Stimulated activated CD8-positive, alpha-beta memory T cell treated with anti-CD3 and anti-CD28 coated beads, Interleukin-15, amount 100 ng/mL, for 1 hour (primary cell): ENCODE measurements at places on chromosomes 16 and 17.

DNA sequence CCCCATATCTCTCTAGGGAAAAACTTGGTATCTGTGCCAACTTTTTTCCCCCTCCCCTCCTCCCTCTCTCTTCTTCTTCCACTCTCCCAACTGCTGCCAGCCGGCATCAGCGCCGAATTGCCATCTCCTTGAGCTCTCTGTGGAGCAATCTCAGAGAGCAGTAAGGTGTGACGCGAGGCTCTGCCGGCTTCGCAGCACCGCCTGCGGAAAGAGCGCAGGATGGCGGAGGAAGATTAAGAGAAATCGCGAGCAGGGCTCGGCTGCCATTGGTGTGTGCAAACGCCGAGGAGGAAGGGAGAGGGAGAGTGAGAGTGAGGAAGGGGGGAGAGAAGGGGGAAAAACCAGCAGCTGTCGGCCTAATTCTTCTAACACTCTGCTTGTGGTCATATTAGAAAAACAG lies 44.2 kb downstream of the NEUROD2 start:
- no peak for DNase-seq

DNA sequence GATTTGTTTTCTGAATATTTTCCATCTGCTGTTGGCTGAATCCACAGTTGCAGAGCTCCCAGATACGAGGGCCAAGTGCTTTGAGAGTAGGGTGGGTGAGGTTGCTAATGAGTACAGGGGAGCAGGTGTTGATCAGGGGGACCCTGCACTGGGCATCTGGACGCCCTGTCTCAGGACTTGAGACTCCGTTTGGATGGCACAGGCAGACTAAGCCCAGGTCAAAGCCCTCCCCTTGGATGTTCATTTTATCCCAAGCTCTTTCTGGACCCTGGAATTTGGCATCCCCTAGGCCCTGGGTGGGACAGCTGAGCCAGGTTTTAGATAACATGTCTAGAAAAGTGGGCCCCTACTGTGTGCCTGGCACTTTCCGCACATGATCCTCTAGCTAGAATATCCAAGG lies 12.1 kb downstream of the USP6 start:
- no peak for DNase-seq

DNA sequence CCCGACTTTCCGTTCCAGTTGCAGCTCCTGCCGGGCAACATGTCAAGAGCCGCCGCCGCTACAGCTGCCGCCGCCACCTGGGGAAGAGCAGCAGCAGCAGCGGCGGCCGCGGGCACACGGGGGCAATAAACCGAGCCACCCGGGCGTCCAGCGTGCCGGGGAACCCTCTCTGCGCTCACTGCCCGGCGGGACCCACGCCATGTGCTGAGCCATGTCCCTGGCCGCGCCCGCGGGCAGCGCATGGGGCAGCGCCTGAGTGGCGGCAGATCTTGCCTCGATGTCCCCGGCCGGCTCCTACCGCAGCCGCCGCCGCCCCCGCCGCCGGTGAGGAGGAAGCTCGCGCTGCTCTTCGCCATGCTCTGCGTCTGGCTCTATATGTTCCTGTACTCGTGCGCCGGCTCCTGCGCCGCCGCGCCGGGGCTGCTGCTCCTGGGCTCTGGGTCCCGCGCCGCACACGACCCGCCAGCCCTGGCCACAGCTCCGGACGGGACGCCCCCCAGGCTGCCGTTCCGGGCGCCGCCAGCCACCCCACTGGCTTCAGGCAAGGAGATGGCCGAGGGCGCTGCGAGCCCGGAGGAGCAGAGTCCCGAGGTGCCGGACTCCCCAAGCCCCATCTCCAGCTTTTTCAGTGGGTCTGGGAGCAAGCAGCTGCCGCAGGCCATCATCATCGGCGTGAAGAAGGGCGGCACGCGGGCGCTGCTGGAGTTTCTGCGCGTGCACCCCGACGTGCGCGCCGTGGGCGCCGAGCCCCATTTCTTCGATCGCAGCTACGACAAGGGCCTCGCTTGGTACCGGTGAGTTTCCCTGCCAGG lies 604 bp downstream of the HS3ST3B1 start:
- no peak for DNase-seq

- DNase-seq = no peak
These were observed 7.3 kb downstream of the CSF3 start for GRCh38 chr17:40022497-40022896.

DNA sequence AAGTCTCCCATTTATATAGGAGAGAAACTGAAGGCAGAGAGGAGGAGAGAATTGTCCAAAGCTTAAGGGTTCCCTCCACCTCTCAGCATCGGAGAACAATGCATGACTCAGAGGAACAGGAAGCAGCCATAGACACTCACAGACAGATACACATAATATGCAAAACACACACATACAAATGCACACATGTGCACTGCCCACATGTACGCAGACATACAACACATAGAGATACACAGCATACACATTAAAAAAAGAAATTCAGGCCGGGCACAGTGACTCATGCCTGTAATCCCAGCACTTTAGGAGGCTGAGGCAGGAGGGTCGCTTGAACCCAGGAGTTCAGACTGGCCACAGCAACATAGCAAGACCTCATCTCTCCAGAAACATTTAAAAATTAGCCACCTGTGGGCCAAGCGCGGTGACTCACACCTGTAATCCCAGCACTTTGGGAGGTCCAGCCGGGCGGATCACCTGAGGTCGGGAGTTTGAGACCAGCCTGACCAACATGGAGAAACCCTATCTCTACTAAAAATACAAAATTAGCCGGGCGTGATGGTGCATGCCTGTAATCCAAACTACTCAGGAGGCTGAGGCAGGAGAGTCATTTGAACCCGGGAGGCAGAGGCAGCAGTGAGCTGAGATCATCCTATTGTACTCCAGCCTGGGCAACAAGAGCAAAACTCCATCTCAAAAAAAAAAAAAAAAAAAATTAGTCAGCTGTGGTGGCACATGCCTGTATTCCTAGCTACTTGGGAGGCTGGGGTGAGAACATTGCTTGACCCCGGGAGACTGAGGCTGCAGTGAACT lies 11.3 kb downstream of the ERAL1 start:
- DNase-seq = no peak

- no peak for DNase-seq
These were observed 8.3 kb downstream of the CARD14 start for GRCh38 chr17:80177986-80178595.

DNA sequence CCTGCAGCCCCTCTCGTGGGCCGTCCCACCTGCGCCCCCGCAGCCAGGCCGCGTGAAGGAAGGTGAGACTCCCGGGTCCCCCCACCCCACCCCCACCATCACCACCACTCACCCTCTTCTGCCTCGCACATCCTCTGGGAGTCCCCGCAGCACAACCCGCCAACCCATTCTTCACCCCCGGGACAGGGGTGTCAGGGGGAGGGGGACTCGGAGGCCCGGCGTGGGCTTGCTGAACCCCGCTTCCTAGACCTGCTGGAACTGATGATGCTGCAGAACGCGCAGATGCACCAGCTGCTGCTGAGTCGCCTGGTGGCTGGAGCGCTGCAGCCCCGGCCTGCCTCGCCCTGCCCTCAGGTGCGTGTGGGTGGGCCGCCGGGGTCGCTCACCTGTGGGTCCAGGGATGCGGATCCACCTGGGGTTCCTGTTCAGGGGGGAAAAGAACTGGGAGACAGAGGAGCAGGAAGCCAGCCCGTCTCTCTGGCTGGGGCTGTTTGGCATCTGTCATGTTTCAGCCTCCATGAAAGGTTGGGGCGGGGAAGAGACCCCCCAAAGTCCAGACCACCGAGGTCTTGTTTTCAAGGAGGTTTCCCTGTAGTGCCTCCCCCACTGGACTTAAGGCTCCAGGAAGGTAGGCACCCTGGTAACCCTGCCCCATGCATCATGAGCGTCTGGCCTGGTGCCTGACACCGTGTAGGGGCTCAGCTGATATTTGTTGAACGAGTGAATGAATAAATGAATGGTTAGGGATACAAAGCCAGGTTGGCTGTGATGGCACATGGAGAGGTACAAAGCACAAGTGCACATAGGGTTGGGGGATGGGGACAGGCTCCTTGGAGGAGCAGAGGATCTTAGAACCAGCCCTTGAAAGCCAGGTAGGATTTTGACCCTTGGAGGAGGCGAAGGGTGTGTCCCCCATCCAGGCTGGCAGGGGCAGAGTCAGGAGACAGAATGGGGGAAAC lies 849 bp downstream of the PRR29 start:
- DNase-seq = no peak

- DNase-seq = no peak
These were observed 77.2 kb downstream of the C17orf67 start for GRCh38 chr17:56756536-56756935.

DNA sequence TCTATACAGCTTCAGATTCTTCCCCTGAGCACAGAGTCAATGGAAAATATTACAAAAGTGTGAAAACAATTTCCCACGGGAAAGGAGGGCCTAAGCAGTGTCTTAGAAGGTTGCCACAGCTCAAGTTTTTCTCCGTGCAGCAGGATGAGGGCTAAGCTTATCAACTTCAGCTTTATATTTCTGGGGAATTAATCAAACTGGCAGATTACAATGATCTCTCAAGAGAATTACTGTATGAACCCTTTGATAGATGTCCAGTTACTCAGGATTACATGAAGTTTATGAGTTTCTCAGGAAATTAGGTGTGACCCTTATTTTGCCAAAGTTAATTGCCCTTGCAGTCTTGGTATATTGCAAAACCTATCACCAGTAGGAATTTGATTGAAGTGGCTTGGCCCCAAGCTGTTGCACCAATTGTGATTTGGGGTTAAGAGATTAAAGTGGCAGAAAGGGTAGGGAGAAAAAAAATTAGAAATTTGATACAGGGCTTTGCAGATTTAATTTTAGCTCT lies 298.4 kb downstream of the MAP2K6 start:
- DNase-seq = no peak

- no peak for DNase-seq
These were observed 27.5 kb downstream of the PIMREG start for GRCh38 chr17:6471531-6472465.

GRCh38 chr17:56152874-56153602 lies at the start of gene ANKFN1:
ANKFN1 (plus strand) TSS chr17:56153475; CDS start chr17:56212668, 59,193 bp downstream.
- DNase-seq = no peak

- DNase-seq = no peak
These were observed 5.6 kb downstream of the STAT5B start for GRCh38 chr17:42270596-42270995.

GRCh38 chr16:19472482-19472881 lies 49.4 kb downstream of the GDE1 start:
- DNase-seq = no peak

- DNase-seq = no peak
These were observed 12.8 kb downstream of the CDIP1 start for GRCh38 chr16:4525634-4526277.

DNA sequence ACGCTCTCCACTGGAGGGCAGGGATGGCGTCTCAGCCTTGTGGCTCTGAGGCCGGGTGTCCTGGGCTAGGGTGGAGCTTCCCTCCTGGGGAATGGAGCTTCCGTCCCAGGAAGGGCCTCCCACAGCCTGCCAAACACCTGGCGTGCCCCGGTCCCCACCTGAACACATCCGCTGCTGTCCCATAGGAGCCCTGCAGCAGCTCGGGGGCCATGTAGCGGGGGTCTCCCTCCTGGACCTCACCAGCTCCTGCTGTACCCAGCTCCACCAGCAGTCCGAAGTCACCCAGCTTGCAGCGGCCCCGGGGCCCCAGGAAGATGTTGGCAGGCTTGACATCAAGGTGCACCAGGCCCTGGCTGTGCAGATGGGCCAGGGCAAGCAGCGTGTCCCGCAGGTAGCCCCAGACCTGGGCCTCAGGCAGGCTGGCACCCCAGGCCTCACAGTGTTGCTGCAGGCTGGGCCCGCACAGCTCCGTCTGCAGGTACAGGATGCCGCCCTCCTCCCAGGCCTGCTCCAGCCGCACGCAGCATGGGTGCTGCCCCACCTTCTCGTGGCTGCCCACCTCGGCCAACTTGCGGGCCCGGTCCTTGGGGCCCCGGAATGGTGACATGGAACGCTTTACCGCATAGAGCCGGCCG lies 5.0 kb downstream of the PKMYT1 start:
- DNase-seq = no peak

- no peak for DNase-seq
These were observed 500.2 kb downstream of the SHISA9 start for GRCh38 chr16:13401641-13402040.

- DNase-seq = no peak
These were observed 5.4 kb downstream of the THRA start for GRCh38 chr17:40068129-40068581.

GRCh38 chr16:67825906-67826305 lies 16.2 kb upstream of the THAP11 start:
- no peak for DNase-seq

DNA sequence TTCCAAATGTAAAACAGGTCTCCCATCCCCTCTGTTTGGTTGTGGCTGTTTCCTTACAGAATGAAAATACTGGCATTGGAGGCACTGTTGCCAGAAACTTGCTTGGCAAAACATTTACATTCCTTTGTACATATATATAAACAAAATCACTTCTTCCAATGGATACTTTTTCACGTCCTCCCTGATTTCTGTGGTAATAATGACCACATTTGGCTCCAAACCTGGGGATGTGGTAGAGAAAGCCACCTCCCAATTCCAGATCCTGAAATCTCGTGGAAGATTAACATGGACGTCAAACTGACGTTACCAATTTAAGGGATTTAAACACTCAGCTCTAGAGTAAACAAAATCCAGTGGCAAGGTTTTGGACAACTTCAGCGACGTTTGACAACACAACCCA lies 370.8 kb upstream of the ZFHX3 start:
- no peak for DNase-seq

- no peak for DNase-seq
These were observed 267.9 kb upstream of the CCL2 start for GRCh38 chr17:33987162-33987561.

DNA sequence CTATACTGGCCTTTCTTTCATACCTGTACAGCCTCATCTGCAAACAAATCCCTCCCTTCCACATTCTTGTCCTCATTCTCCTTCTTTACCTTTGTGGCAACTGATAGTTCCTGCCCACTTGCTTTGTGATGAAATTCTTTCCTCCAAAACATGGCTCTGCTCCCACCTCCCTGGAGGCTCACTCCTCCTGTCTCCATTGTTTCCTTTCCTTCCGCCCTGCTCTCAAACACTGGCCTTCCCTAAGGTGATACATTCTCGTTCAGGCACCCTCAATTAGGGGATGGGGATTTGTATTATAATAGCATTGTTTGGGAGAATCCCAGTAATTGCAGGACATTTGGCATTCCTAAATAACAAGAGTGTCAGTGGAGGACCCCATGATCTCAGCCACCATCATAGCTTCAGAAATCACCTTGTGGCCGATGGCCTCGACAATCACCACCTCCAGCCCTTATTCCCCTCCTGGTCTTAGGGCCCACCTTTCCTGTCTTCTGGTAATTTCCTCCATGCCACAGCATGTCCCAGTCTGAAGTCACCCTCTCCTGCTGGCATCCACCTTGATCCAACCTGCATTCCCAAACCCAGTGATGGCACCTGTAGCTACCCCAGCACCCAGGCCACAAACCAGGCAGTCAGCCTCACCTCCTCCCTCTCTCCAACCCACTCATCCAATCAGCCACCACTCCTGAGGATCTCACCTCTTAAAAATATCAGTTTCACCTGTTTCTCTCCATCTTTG lies 7.9 kb downstream of the UNC119 start:
- DNase-seq = no peak

GRCh38 chr16:85829171-85829719 lies 29.8 kb downstream of the COX4I1 start:
- no peak for DNase-seq

GRCh38 chr17:77228241-77228752 lies 87.5 kb downstream of the SEC14L1 start:
- DNase-seq = no peak
